ENCODE measurements at places on chromosomes 6 and 20.

DNA sequence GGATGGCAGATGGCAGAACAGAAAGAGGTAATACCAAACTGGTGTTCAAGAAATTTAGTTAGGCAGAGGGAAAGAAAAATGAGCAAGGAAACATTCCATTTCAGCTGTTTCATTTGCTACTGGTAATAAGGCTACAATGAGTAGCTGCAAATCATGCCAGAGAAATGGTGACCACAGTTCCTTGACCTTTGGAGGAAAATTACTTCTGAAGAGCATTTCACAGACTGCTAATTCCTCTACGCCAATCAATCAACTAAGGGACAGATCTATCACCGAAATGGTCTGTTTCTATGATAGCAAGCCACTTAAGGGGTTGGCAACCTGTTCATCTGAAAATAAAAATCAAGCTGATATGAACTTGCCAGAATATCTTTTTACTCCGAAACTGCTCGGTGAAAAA is 119.5 kb downstream of the PTPRK start:
- DNase-seq, result no peak

DNA sequence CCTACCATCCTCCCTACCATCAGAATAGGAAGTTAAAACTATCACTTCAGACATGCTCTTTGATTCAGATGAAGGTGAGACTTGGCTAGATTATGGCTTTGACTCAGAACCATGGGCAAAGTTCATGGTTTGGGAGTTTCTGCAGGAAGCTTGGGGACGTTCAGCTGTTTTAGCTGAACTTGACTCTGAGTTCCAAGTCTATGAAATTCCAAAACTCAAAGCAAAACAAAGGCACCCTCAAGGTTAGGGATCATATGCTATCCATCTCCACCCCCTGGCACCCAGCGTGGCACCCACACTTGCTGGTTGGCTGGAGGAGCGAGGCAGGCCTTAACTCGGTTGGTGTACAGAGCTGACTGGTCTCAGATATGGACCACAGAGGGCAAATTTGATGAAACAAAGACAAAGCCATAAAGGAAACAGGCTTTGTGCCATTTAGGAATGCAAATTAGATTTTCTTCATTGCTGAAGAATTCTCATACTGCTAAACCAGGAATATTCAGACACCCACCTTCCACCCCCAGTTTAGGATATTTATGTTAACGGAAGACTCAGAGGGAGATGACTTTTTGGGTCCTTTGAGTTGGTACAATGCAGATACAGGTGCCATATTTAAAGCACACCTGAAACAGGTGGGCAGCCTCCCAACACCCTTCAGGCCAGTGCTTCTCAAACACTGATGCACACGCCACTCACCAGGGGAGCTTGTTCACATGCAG is 88.4 kb upstream of the SLC22A16 start:
- DNase-seq, result no peak

DNA sequence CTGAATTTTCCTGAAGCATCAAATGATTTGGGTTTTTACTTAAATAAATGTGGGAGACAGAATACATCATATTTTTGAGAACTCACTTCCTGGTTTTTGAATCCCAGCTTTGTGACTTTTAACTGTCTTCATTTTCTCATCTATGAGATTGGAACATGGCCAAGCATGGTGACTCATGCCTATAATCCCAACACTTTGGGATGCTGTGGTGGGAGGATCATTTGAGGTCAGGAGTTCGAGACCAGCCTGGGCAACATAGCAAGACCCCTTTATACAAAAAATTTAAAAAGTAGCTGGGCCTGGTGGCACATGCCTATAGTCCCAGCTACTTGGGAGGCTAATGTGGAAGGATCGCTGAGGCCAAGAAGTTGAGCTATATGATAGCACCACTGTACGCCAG is 122.3 kb downstream of the QKI start:
- no peak for DNase-seq

GRCh38 chr6:117263353-117263927 is 1.9 kb upstream of the VGLL2 start:
- DNase-seq, result no peak

DNA sequence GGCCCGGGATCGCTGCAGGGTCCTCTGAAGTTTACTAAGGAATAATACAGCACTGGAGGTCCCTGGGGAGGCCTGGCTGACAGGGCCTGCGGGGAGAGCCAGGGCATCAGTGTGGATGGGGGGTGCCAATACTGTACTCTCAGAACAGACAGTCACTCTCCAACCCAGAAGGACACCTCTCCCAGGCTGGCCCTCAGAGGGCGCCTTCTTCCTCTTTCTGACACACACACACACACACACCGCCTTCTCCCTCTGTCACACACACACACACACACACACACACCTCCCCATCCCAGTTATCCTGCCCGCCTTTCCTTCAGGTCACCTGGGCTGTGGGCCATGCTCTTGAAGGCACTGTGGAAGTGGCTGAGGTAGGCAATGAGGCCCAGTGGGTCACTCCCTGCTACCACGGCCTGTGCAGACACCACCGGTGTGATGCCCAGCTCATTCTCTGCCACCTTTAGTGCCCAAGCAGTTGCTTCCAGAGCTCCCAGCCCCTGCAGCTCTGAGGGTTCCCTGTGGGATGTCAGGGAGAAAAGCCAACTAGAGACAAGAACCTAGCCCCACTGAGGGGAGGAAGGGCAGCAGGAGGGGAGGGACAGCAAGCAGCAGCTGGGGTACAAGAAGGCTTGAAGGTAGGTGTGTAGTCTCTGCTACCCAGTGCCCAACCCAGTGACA is 7.5 kb downstream of the SMPD2 start:
- DNase-seq, result no peak

- DNase-seq, result no peak
Observed at GRCh38 chr6:142463988-142464387, 162.2 kb downstream of the ADGRG6 start.

GRCh38 chr6:152078001-152078400 is 270.5 kb downstream of the ESR1 start:
- no peak for DNase-seq

GRCh38 chr6:89010825-89011224 is 47.4 kb upstream of the RNGTT start:
- no peak for DNase-seq

DNA sequence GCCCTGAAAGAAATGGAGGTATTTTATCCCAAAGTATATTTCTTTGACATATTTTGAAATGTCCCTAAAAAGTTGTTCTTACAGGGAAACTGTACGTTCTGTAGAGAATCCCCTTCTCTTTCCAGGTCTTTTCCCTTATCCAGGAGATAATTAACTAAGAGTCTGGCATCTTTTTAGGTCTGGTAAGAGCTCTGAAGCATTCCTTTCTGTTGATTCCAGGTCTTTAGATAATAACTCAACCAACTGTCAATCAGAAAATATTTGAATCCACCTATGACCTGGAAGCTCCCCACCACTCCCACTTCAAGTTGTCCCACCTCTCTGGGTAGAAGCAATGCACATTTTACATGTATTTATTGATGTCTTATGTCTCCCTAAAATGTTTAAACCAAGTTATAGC is 26.0 kb upstream of the CENPW start:
- DNase-seq, result no peak

- peak; percentile 61 for DNase-seq
Observed at GRCh38 chr6:34237722-34238584, 1.3 kb downstream of the HMGA1 start.

- DNase-seq, result no peak
Observed at GRCh38 chr20:34065260-34065659, 46.8 kb downstream of the EIF2S2 start.

DNA sequence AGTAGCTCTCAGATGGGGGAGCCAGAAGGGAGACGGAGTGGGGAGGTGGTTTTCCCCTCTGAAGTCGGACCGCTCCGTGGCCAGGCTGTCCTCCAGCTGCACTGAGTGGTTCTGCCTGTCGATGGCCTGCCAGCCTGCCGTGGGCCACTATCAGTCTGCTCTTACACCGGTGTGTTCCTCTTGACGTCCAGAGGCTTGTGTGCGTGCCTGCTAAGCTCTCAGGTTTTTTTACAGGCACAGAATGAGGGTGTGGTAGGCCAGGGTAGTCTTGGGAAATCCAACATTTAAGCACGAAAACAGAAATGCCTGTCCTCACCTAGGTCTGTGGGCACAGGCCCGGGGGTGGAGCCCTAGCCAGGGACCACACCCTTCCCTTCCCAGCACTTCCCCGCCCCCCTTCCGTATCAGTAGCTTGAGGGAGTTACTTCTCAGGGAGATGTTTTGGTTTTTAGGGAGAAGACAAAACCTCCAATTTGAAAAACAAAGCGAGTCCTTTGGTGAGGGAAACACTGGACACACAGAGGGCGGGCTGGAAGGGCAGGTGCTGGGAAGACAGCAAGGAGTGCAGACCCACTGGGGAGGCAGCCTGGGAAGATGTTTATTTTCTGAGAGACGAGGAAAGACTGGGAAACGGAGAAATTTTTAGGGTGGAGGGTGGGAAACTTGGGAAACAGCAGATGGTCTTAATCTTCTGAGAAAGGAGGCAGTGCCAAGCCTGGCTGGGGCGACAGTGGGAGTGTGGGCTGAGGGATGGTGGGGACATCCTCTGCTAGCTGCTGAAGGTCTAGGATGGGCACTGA is 106.5 kb downstream of the LY86 start:
- no peak for DNase-seq

DNA sequence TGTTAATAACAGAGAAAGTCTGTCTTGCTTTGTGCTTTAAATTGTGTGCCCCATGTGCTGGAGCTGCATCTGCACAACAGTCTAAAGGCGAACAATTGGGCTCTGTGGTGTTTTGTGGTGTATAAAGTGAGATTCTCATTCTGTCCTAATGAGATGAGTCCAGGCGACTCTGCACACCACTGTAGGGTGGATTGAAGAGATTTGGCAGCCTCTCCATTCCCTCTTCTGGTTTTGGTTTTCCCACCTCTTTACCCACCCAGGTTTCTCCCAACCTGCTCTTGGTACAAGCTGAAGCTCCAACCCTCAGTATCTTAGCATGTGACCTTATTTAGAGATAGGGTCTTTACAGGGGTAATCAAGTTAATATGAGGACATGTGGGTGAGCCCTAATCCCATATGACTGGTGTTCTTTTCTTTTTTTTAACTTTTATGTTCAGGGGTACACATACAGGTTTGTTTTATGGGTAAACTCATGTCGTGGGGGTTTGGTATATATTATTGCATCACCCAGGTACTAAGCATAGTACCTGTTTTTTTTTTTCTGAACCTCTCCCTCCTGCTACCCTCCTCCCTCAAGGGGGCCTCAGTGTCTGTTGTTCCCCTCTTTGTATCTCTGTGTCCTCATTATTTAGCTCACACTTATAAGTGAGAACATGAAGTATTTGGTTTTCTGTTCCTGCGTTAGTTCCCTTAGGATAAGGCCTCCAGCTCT is 217.6 kb upstream of the DTNBP1 start:
- DNase-seq, result no peak

DNA sequence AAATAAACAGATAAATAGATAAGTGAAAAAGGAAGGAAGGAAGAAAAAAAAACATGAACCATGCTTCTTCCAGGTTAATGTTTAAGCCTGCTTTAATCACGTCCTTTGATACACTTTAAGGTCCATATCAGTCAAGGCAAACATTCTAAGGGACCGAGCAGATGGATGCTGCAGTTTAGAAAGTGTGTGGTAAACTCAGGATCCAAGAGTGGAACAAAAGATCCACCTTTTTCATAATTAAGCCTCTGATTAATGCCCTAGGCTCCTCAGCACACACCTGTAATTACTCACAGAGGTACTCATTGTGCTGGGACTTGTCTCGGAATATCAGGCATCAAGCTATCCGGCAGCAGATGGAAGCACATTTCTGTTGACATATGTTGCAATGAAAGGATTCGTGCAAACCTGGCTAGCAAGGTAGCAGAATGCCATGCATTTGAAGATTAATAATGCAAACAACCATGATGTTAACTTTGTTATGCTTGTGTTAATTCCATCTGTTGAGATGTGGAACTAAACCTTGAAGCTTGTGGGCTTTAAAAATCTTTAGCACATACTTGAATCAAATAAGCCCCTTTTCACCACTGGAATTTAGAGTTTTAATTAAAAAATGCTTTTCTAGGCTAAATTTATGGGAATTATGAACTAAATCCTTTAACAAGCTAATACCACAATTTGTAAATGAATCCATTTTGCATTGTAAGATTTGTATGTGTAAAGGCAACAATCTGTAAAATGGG is 163.7 kb downstream of the RALGAPA2 start:
- no peak for DNase-seq

DNA sequence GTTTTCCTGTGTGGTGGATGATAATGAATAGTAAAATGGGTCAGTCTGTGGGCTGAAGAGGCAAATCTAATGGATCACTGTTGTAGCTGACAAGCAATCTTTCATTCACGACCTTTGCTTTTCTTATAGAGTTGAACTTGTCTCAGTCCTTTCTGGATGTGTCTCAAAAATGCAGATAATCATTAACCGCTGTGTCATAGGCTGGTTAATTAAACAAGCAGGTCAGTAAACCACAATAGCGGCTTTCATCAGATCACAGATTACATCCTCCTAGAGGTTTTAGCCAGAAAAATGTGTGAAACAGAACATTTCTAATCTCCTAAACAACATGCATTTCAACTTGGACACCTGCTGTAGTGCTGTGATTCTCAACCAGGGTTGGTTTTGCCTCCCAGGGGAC is 2.5 kb upstream of the METTL24 start:
- DNase-seq, result no peak

DNA sequence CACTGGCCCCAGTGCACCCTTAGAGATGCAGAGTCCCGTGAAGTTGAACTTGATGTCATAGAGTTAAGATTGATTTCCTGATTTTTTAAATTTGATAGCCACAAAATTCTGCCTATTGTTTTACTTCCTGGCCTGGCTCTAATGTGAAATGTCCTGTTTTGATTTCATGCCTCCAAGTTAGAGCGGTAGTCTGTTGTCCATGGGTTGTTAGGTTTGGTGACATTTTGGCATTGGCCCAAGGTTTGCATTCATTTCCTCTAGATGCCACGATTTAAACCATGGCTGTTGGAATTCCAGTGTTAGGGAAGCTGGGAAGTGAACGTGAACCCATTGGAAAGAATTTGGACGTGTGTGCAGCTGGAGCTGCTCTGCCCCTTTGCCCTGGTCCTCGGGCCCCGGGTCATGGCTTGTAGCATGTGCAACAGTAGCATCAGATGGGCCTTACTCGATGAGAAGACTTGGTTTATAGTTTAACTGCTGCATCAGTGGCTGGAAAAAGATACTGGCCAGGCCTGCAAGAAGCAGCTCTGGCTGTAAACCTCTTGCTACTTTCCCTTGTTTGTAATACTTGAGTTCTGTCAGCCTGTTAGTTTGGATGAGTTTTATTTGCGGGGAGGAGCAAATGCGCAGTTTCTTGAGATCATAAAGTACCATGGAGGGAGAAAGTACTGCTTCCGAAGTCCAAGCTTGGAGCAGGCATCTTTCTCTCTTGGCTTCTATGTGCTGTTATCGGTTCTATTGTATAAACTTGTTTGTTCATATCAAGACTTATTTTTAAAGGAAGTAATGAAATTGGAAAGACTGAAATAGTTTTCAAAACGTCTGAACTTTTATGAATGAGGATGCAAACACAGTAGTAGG is 121.4 kb upstream of the CLDN20 start:
- no peak for DNase-seq

- peak; percentile 31 for DNase-seq
Observed at GRCh38 chr20:5448449-5449118, 131.8 kb upstream of the PROKR2 start.

- no peak for DNase-seq
Observed at GRCh38 chr6:102619585-102619984, 1226.1 kb downstream of the GRIK2 start.

DNA sequence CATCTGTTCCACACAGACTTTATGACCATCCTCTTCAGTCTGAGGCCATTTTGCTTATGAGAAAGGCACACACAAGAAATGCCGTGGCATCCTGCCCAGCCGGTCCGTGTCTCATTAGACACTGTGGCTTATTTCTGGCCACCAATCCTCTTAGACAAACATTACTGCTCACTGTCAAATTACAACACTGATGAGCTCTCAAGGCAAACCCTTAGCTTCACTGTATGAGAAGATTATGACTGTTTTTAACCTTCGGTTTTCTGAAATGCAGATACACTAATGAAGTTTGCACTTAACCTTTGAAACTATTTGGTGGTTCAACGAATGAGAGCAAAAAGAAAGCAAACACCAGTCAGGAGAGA is 50.5 kb upstream of the DST start:
- no peak for DNase-seq

All from activated gamma-delta T cell treated with anti-CD3 and anti-CD28 coated beads, Interleukin-2, amount 50 U/mL, for 16 hours (primary cell).